Left forelimb (tissue), 1 donor: ENCODE measurements at places on chromosomes 3 and 15.

GRCh38 chr3:177934001-177934891, 602.0 kb upstream of the KCNMB2 start:
- DNase-seq, result no peak

DNA sequence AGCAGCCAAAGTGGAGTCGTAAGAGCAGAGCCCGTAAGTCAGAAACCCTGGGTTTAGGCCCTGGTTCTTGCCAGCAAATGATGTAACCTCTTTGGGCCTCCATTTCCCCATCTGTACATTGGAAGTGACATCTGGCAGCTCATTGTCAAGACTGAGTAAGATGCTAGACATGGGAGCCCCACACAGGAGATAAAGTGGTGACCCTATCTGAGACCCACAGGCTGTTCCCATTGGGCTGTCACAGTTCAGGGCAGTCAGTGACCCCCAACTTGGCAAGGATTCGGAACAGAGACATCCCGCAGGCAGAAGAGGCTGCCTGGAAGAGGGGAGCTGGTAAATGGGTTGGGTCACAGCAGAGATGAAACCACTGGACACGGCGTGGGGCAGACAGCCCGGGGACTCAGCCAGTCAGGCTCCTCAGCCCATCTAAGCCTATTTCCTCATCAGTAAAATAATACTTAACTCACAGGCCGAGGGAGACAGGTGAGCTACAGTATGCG, 1.8 kb downstream of the CLN6 start:
- DNase-seq, result no peak

GRCh38 chr3:183435661-183436060, 7.2 kb upstream of the MCF2L2 start:
- DNase-seq, result no peak

DNA sequence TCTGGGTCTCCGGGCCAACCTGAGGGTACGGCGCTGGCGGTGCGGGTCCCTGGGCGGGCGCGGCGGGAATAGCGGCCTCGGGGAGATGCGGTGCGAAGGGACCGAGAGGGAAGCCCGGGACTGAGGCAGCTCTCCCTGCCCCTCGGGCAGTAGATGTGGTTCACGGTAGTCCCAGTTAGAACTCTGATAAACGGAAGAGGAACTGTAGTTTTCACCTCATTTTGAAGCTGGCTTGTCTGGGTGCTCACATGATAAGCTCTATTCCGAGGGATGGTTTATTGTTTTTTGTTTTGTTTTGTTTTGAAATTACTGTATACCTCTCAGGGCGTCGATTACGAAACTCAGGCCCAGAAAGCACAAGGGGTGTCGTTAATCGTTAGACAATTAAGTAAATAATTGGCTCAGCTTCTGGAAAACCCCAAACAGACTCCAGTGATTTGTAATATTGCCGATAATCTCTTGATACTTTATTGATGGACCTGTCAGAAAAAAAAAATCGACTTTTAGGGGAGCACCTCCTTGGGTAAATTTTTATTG, 413 bp downstream of the NUSAP1 start:
- DNase-seq, result no peak

DNA sequence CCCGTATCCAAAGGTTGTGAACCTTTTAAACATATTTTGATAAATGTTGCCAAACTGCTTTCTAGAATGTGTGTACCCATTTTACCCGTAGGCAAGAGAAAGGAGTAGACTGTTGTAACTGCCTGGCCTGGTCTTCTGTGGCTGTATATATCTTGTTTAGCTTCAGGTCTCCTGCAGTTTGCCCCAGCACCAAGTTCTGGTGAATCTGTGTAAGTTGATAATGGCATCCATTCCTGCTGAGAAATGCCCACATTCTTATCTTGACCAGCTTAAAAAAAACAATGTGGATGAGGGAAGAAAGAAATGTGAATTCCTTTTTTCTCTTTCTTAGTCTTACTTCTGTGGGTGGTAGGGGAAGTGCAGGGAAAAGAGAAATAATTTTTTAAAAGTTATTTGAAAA, 53.3 kb upstream of the TLE3 start:
- DNase-seq, result no peak

DNA sequence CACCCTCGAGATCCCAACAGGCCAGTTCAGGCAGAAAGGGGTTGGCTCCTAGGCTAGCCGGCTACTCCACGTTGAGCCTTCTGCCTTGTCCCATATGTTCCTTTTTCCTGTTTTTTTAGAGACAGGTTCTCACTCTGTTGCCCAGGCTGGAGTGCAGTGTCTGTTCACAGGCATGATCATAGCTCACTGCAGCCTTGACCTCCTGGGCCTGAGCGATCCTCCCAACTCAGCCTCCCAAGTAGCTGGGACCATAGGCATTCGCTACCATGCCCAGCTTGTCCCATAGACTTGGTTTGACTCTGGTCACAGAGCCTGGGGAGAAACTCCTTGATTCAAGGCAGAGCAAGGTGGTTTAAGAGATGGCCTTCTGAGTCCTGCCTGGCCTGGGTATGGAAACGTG, 32.3 kb downstream of the ZNF710 start:
- no peak for DNase-seq

GRCh38 chr3:140493271-140493670, 184.6 kb upstream of the TRIM42 start:
- DNase-seq, result no peak

GRCh38 chr3:107705046-107705445, 182.3 kb downstream of the BBX start:
- no peak for DNase-seq

DNA sequence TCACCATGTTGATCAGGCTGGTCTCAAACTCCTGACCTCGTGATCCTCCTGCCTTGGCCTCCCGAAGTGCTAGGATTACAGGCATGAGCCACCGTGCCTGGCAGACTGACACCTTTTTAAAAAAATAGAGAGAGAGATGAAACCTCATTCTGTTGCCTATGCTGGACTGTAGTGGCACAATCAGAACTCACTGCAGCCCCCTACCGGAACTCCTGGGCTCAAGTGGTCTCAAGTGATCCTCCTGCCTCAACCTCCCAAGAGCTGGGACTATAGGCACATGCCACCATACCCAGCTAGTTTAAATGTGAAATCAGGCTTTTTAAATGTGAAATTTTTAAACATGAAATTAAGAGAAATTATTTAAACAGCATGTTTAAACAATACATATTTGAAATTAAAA, 265.2 kb upstream of the UBE2E1 start:
- DNase-seq, result no peak
